Activated T-helper 17 cell treated with anti-CD3 and anti-CD28 coated beads, Interleukin-2, amount 50 U/mL, for 72 hours (primary cell): ENCODE measurements at places on chromosomes 3 and 15. TPM values are rescaled to one million over a fixed set of nuclear protein-coding genes. Genes with fewer than 3 reads are reported as not detected.

KBTBD13 gene
- not detected for total RNA-seq

ANKRD34C gene
- not detected for total RNA-seq

DNA sequence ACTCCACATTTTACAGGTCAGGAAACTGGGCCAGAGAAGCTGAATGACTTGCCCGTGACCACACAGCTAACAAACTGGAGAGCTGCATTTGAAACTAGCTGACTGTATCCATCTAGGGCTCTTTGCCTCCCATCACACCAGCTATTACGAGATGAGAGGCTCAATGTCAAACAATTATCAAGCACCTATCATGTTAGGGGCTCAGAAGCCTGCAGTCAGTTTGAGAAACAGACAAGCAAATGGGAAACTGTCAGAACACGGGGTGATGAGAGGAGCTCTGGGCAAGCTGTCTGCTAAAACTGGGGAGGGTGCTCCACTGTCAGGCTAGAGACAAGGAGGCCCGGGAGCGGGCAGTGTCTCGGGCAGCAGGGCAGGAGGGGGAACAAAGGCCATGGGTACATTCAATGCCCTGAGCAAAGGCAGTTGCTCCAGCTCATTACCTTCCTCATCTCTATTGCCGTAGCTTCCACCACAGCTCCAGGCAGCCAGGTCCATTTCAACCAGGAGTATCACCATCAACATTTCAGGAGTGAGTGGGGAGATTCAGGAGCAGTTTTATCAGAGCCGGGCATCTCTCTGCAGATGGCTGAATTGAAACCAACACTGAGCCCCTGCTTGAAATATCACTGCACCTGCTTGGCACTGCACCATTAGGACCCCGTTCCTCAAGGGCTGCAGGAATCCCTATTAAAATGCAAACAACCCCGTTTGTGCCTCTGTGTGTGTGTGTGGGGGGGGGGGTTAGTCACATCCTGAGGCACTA lies 122.6 kb downstream of the RAB11A start:
- no peak for ATAC-seq

GABRB3 gene
- not detected for total RNA-seq

NPAP1 gene
- not detected for total RNA-seq

GRCh38 chr3:23966328-23966727 lies 21.2 kb downstream of the NR1D2 start:
- ATAC-seq: no peak

DNA sequence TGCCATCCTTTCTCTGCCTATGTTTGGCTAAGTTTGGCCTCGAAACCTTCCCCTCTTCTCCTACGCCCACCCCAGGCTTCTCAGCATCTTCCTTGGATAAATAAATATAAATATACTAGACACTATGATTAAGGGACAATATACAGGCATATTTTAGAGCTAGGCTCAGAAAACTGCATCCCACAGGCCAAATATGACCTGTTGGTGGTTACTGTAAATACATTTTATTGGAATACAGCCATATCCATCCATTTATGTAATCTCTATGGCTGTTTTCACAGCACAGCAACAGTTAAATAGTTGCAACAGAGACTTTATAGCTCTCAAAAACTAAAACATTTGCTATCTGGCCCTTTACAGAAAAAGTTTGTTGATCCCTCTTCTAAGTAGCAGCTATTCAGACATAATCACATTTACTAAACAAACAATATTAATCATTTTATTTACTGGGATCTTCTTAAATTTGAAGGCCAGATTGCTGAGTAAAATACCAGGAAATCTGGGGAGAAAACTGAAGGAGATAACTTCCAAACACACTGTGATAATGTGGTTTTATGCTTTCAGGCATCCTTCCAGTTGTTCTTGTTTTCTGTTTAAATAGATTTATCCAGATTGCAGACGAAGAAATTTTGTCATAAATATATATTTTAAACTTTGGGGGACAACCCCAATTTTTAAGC lies 269.7 kb upstream of the THRB start:
- no peak for ATAC-seq
